Activated T-helper 2 cell treated with anti-CD3 and anti-CD28 coated beads, Interferon-gamma antibody, Interleukin-2, Interleukin-4, amounts not matched to agents 10 μg/mL and 5 μg/mL and 100 μg/mL, durations not matched to agents 14 hours and 24 hours and 36 hours (primary cell): ENCODE measurements at places on chromosomes 16 and 17. TPM values are rescaled to one million over a fixed set of nuclear protein-coding genes. Genes with fewer than 3 reads are reported as not detected.

GRCh38 chr17:69574257-69575197 lies 160.0 kb downstream of the MAP2K6 start:
- no peak for DNase-seq

- DNase-seq, result no peak
Measured at GRCh38 chr16:46757339-46758050, 9.4 kb upstream of the MYLK3 start.

GRCh38 chr16:73216932-73217331 lies 169.0 kb upstream of the ZFHX3 start:
- no peak for DNase-seq

DNA sequence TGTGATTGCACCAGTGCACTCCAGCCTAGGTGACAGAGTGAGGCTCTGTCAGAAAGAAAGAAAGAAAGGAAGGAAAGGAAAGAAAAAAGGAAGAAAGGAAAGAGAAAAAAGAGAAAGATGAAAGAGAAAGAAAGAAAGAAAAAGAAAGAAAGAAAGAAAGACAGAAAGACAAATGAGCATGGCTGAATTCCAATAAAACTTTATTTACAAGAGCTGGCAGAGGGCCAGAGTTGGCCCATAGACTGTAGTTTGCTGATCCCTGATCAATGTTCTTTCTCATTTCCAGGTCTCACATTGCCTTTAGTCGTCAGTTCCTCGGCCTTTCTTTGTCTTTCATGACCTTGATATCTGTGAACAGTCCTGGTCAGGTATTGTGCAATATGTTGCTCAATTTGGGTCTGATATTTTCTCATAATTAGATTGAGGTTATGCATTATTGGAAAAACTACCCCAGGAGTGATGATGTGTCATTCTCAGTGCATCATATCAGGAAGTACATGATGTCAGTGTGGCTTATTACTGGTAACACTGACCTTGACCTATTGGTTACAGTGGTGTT lies 68.5 kb upstream of the MED9 start:
- DNase-seq, result no peak

- no peak for DNase-seq
Measured at GRCh38 chr16:78563905-78564304, 464.5 kb downstream of the WWOX start.

DNA sequence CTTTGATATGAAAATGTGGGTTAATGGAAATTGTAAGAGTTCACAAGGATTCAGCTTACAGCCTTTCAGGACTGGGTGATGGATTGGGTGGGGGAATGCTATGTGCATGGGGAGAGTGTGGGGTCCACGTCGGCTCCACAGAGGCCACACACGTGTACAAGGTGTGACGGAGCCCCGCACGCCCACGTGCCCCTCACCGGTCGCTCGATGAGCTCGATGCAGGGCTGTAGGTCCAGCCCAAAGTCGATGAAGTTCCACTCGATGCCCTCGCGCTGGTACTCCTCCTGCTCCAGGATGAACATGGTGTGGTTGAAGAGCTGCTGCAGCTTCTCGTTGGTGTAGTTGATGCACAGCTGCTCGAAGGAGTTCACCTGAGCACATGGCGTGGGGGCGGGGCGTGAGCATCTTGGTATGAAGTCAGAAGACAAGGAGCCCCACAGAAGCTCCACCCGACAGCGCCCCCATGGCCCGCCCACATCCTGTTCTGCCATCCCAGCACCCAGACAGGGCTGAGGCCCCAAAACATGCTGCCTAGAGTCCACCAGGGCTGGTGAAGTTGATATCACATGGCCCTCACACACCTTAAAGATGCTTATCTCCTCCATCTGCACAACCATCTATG lies 99.1 kb downstream of the MYH11 start:
- DNase-seq, result peak; percentile 14

The MT1A gene
- 7.6 and 8.3 TPM in 2 replicates for total RNA-seq

The FOXN1 gene
- not detected in 2 replicates for total RNA-seq

The COPS3 gene
- 102 and 106 TPM in 2 replicates for total RNA-seq

The SCGB1C2 gene
- not detected in 2 replicates for total RNA-seq
